ENCODE measurements at places on chromosomes 4 and X.
A peak's percentile ranks its signal among the peaks of the same experiment; 100 is the strongest.

DNA sequence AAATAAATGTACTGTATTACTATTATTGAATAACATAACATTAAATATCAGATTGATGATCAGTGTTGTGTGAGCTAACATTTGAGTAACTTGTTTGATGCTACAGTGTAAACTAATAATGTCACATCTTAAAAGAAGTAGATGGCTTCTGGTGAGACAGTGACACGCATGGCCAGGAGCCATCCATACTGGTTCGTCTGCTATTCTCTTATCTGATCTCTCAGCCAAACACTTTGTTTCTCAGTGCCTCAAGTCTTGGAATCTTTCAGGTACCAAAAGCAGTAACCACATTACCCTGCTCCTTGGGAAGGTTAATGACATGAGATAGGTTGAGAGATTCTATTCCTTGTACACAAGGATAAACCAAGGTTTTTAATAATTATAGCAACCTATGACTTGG, 198.1 kb upstream of the IGFBP7 start:
- DNase-seq: no peak

GRCh38 chrX:130995439-130995838, 62.7 kb upstream of the ARHGAP36 start:
- DNase-seq: no peak

DNA sequence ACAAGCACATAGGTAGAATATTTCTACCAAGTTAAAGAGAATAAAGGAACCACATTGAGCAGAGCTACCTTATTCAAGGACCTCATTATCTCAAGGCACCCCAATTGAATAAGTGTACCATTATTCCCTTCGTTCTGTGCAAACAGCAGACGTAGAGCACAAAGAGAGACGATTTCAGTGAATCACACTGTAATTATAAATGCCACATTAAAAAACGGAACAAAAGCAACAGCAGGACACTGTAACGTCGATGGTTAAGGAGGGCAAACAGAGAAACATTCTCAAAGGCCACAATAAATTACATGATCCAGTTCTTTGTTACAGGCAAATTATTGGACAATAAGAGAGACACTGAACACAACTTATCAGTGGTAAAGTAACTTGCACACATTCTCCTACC, 644.1 kb upstream of the TENM3 start:
- no peak for DNase-seq

GRCh38 chr4:172660251-172660650, 508.4 kb upstream of the GALNT7 start:
- DNase-seq: no peak

- no peak for DNase-seq
Measured at GRCh38 chr4:121454251-121454979, 73.6 kb upstream of the QRFPR start.

DNA sequence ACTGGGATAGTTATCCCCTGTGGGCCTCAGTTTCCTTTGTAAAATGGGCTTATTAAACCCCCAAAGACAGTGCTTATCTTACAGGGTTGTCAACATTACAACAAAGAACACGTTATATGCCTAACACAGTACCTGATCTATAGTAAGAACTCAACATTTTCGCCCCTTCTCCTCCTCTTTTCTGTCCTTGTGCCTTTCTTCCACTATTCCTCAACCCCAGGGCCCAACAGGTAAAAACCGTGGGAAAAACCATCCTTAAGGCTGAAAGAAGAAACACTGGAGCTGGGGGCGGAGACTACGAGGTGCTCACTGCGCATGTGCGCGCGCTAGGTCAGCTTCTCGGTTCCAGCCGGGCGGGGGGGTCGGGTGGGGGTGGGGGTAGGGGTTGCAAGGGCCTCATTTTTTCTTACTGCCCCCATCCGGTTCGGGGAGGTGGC, 426 bp upstream of the XIAP start:
- no peak for DNase-seq

- peak; percentile 70 for DNase-seq
Measured at GRCh38 chrX:47311932-47312774, 58.2 kb upstream of the ZNF157 start.

GRCh38 chr4:129972257-129972656, 876.3 kb downstream of the C4orf33 start:
- DNase-seq: no peak

GRCh38 chr4:24488399-24489164, 95.8 kb downstream of the DHX15 start:
- peak; percentile 52 for DNase-seq

DNA sequence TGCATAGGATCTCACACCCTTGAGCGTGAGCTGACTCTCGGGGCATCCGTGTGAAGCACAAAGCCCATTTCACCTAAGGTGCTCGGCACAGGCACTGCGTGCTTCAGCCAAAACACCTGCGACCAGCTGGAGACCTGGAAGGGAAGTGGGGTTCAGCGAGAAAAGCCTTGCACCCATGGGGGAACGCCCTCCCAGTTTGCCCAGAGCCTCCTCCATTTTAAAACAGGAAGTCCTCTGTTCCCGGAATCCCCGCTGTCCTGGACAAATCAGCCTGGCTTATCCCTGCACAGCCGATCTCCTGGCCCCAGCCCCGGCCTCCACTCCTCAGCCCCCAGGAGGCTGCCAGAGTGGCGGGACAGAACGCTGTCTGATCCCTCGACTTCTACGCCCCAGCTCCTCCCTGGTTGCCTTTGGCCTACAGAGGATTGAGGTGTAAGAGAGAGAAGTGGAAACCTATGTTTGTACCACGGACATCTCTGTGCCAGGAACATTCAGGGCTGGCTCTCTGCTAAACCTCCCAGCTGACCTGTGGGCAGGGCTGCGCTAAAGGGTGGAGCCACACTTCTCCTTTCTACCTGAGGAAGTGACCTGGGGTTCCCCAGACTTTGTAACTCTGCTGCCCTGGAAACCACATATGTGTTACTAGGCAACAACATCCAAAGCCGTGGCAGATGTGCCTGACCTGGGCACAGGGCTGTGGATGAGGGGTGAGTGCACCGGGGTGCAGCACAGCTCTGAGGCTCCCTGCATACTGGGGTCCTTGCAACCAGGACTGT, 3.8 kb upstream of the C4orf50 start:
- no peak for DNase-seq

DNA sequence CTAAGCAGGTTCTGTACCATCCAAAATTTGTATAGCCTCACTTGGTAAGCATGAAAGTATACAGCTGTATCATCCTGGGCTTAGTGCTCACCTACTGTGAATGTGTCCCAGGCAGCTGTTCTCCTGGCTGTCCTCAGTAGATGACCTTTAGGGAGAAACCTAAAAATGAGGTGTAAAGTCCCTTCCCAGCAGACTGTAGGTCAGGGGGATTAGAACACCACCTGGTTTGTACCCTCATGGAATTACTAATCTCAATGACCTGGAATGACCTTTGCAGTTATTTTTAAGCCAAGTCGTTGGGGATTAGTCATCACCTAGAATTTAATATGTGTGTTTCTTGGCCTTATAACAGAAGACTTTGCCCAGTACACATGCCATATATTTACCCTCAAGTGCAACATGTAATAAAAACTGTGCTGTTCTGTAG, 39.1 kb upstream of the MBTPS2 start:
- DNase-seq: no peak

- no peak for DNase-seq
Measured at GRCh38 chrX:51851507-51852085, 41.8 kb upstream of the MAGED1 start.

DNA sequence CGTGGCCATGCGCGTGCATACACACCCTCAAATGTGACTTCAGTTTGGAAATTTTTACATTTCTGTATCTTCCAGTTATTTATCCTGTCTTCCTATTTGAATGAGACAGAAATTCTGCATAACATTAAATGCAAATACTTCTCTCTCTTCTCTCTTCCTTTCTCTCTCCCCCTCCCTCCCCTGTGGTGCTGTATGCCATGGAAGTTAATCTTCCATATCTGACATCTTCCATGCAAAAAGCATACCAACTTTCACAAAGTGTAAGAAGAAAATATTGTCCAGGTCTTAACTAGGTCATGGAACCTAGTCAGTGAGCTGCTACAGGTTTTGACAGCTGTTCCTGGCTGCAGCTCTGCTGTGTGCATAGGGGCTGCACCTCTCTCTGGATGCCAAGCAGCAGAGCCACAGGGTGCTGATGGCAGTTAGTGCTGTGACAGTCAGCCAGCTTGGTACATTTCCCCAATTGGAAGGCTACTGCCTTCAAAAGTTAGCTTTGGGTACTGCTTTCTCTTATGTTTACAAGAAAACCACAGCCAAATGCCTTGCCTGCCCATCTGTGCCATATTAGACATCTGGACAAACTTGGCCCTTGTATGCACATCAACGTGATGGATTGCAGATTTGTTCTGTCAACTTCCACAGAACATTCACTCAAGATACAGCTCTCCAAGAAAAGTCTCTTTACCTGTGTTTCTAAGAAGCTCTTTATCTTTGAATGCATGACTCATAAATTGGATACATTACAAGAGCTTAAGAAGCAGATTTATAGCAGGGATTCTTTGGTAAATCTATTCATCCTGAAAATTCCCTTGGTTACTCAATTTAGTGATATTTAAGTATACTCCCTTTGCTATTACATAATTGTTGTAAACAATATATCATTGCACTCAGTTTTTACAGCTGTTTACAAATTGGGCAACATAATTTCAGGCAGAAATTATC, 623.8 kb downstream of the EPHA5 start:
- DNase-seq: no peak

DNA sequence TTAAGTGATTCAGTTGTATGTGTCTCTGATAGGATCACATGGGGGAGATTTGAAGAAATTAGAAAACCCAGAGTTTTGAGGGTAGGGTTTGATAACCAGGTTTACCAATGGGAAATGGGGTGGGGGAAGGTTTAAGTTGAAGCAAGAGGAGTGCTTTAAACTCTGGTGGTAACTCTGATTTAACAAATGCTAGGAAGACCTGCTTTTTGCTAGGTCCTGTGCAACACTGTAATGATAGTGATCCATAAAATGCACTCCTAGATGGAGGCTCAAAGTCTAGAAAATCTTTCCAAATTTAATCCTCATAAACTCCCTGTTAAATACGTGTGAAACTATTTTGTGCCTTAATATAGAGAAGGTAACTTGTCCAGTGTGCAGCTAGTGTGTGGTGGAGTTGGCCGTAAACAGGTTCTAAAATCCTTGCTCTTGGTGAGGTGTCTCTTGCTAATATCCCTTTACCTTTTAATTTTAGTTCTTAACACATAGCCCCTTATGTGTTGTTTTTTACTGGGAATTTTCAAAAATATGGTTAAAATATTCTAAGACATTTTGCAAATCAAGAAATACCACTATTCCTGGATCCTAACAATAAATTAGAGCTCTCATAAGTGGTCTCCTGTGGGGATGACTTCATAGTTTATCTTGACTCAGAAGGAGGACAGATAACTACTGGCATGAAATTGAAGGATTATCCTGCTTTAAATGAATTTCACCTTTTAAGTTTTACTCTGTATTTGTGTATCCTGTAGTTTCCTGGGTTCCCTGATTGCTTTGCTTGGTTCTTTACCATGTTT, 4.1 kb downstream of the RPL34 start:
- no peak for DNase-seq

GRCh38 chr4:177380730-177381287, 61.4 kb downstream of the AGA start:
- peak; percentile 17 for DNase-seq

DNA sequence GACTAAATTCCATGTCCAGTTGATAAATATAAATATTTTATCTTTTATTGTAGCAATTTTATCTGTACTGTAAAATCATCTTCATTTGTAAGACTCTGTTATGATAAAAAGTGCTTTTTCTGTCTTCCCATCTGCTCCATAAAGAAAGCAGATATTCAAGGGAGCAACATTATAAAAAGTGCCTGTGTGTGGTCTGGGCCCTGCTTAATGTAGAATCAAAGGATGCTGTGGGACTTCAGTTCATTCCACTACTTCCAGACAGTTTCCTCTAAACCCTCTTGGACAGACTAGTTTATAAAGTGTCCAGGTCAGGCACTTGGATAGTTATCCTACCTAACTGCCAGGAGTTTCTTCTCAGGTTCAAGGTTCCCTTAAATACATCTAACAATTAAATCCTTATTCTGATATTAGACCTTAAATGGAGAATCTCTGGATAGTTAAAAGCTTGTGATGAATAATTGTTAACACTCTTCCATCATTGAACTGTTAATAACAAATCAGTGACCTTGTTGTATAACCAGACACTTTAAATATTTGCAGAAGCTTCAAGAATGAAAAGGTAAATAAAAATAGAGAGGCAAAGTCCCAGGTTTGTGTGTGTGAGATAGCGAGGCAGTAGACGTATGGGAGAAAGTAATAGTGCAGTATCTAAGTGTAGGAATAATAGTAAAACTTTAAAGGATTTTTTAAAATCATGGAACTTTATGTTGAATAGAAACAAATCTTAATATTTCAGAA, 237.5 kb upstream of the CTSO start:
- DNase-seq: no peak

GRCh38 chr4:148770848-148771247, 328.6 kb upstream of the NR3C2 start:
- no peak for DNase-seq

All from cerebellar cortex (tissue), 1 donor.